Progenitor cell of endocrine pancreas (in vitro differentiated cells): ENCODE measurements at places on chromosomes 3 and 15.
A peak's percentile ranks its signal among the peaks of the same experiment; 100 is the strongest.

GRCh38 chr15:39889601-39890000 lies 30.5 kb downstream of the GPR176 start:
- no peak for DNase-seq

DNA sequence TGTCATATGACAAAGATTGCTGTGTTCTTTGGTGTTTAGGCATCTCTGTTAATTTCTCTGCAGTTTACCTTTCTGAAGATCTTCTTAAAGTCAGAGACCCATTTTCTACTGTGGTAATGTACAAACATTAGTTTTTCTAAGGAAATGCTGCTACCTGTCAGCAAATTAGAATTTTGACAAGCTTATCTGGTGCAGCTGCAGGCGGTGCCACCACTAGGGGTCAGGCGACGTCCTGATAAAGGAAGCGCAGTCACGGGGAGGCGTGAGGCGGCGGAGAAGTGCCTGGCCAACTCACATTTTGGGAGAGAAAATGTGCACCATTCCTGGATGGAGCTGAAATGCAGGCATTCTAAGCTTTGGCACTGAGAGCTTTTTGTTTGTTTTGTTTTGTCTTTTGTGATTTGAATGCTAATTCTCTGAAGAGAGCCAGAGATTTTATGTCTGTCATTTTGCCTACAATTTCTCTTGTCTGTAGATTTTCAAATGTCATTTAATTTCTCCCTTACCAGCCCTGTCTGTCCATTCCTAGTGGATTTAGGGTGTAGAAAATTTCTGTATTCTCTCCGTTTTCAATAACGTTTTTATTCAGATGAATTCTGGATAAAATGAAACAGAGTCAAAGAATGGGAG lies 24.9 kb upstream of the SIAH2 start:
- DNase-seq, result peak; percentile 71

DNA sequence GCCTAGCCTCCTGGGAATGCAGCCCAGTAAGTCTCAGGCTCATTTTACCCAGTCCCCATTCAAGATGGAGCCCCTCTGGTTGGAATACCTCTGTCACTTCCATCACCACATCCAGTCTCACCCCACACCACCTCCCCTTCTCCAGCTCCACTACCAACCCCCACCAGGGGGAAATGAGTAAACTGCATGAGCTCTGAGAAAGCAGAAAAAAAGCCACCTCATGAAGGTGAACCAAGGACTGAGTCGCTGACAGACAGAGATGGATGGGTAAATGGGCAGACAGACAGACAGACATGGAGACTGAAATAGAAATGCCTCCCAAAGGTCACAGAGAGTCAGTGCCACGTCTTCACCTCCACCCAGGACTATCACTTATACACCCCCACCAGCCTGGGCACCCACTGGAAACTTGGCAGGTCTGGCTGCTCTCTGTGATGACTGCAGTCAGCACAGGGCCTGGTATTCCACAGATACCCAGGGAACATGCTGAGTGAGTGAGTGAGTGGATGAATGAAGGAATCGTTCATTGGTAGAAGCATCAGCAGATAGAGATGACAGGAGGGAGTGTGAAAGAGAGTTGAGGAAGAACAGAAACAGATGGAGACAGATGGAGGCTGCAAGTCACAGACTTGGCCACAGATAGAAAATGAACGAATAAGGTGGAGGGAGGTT lies 4.9 kb upstream of the LOXL1 start:
- DNase-seq, result no peak

- DNase-seq, result no peak
Observed at GRCh38 chr15:65841121-65841930, 28.0 kb upstream of the RAB11A start.

- DNase-seq, result no peak
Observed at GRCh38 chr15:73150831-73151230, 98.6 kb downstream of the NEO1 start.

DNA sequence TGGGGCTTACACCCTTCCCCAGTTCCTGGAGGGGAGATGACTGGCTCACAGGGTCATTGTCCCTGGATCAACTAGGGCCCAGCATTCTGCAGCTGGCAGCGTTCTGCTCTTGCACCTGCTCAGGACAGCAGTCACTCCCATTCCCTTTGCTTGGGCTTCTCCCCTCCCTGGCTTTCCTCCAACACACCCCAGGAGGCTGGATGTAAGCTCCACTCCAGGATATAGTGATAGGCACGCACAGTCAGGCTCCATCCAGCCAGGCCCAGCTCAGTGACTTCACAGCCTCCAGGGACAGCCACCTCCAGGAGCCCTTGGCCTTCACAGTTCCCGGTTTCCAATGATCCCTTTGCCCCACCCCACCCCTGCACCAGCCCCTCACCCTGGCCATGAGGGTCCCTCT lies 1.9 kb downstream of the SPTBN5 start:
- DNase-seq, result no peak

DNA sequence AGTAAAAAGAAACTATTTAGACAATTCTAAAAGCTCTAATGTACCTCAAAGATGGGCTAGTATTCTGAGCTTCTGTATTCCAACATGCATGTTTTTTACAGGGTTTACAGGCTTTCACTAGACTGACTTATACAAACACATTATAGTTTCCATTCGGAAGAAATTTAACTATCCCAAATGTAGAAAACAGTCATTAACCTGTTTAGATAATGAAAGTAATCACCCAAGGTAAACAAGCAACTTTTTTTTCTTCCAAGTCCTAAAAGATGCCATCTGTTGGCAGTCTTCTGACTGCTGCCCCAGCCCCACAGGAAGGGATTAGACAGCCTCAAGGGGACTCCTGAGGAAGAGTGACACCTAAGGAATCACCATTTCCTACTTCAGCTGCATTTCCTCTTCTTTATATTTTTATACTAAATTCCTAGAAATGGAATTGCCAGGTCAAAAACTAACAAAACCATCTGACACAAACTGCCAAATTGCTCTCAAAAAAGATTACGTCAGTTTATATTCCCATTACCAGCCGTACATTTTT lies 25.5 kb downstream of the SIN3A start:
- DNase-seq, result no peak

DNA sequence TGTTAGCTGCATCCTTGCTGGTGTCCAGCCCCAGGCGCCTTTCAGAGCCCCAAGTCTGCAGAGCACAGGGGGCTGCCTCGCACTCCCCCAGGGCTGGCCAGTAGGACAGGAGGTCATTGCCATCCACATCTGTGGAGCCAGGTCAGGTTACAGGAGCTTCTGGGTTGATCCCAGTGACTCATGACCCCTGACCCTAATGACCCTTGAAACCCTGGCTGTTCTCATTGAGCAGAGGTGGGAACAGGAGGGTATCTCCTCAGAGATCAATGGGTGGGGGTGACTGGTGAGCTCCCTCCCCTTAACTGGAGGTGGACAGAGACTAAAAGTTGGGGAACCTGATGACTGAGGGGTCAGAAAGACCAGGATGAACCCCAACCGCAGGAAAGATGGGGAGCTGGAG lies 6.1 kb upstream of the SLC26A6 start:
- DNase-seq, result no peak

GRCh38 chr15:39269352-39269751 lies 311.5 kb upstream of the THBS1 start:
- no peak for DNase-seq

DNA sequence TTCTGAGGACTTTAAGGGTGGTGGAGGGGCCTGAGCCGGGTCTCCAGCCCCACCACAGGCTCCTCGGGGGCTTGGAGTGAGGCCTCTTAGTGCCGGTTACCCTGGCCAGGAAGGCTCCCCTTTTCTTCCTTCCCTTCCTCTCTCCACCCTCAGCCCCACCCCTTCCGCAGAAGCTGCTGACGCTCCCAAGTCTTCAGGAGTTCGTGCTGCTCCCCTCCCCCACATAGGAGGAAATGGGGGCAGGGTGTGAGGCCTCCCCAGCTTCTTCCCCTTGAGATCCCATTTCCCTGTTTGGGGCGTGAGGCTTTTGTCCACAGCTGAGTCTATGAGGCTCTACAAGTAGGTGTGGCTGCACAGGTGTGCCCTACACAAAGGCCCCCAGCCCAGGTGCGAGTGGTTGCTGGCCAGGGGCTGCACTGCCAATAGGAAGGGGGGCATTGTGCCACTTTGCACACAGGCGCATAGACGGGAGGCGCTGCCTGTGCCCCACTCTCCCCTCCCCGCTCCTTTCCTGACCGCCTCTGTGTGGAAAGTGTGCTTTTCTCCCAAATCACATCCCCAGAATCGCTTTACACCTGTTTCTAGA lies 915 bp upstream of the CALML4 start:
- DNase-seq, result no peak

- DNase-seq, result no peak
Observed at GRCh38 chr15:32959077-32959476, 235.4 kb downstream of the FMN1 start.

DNA sequence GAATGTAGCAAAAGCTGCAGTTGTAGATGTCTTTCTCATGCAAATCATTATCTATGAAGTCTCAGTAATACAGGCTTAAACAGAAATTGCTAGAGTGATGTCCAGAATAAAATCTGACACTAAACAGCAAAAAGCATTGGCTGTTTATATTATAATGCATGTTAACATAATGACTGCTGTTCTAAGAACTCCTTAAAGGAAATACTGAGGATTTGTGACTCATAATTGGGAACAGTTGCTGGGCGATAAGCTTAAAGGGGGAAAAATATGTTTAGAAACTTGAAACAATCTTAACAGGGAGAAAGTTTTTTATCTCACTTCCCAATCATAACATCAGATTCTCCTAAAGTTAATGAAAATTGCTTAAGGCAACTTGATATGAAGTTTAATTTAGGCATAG lies 17.5 kb downstream of the TIPARP start:
- no peak for DNase-seq

GRCh38 chr3:192570821-192571791 lies 156.2 kb downstream of the FGF12 start:
- no peak for DNase-seq

DNA sequence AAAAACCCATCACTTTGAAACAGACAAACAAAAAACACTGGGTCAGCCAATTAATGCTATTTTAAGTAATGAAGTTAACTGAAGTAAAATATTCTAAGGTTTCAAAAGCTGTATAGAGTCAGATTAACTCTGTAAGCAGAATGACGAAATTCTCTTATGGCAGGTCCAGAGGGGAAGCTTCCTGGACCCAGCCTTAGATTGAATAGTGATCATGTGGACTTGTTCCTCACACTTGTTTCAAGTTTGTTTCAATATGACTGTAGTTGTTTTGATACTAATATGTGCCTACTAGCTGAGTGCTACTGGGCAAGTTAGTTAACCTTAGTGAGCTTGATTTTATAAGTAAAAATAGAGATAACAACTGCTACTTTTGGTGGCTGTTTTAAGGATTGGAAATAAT lies 32.6 kb downstream of the PLS1 start:
- DNase-seq, result no peak

- no peak for DNase-seq
Observed at GRCh38 chr3:32307591-32307990, 69.1 kb downstream of the CMTM8 start.

GRCh38 chr3:78906245-78906644 lies 861.6 kb downstream of the ROBO1 start:
- DNase-seq, result no peak

DNA sequence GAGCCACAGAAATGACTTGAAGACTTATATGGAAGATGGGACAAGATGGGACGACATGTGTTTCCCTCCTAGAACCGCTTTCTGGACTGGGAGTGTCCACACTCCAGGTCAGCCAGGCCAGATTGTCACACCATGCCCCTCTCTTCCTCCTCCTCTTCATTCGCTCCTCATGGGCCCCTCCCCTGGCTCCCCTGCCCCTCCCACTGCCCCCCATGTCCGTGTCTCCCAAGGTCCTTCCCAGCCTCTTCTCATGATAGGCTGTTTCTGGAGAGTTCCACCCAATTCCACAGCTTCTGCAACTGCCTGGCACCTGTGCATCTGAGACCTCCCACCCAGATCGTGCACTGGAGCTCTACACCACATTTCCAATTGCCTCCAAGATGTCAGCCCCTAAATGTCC lies 6.6 kb downstream of the MYO5C start:
- no peak for DNase-seq

- no peak for DNase-seq
Observed at GRCh38 chr15:85906640-85907039, 111.9 kb upstream of the KLHL25 start.

- no peak for DNase-seq
Observed at GRCh38 chr3:182726258-182727142, 66.8 kb upstream of the ATP11B start.

GRCh38 chr3:148681080-148681479 lies 16.6 kb upstream of the AGTR1 start:
- no peak for DNase-seq

DNA sequence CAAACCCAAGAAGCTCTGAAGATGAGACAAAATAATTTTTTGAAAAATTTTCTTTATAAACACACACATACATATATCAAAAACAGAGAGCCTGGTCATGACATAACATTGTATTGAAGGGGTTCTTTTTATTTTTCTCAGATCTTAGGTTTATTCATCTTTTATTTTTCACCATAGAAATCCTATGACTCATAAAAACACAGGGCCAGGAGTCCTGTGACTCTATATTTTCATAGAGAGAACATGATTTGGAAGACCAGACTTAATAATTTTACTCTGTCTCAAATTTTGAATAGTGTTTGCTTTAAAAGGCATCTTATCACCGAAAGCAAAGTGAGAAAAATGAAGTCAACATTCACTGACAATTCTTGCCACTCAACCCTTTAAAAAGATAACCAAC lies 57.7 kb downstream of the SUCNR1 start:
- no peak for DNase-seq

DNA sequence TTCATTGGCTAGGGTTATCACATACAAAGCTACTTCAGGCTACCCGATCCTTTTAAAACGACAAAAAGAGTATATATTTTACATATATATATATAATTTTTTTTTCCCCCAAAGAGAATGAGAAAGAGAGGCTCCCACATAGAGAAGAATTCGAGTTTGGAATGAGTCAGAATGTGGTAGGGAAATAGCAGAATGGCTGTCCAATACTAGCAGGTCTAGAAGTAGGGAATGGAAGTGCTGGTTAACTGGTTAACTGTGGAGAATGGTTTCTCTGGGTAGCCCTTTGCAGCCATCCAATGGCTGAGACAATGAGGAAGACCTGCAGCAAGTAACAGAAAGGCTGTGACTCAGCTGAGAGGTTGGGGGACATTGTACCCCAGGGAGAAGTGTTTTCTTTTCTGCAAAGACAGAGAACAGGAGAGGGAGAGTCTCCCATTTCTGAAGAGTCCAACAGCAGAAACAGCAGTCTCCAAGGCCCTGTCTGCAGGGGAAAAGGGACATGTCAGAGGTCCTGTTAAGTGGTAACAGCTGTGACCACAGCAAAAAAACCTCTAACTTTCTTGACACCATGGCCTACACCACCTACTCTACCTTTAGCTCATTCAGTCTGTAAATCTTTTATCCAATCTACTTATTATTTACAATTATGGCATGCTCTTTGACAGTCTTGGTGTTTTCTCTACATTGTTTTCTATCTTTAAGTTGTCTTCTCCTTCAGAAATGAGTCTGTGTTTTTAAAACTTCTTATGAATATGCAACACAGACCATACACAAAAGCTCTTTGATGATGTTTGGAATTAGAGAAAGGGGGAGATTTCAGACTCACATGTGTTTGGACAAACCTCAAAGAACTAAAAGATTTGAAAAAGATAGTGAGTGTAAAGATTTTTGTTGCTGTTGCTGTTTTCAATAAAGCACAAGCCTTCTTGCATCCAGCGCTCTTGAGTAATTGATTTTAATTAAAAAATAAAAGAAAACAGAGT lies 116.1 kb upstream of the SLC7A14 start:
- DNase-seq, result no peak
